Activated CD8-positive, alpha-beta T cell treated with anti-CD3 and anti-CD28 coated beads, Interleukin-2, amount 10 ng/mL, durations not matched to agents 7 days and 5 days (primary cell): ENCODE measurements at places on chromosomes 4 and X. TPM values are rescaled to one million over a fixed set of nuclear protein-coding genes. Genes with fewer than 3 reads are reported as not detected.

The FHDC1 gene
- total RNA-seq: 0.24 TPM

GRCh38 chr4:23614284-23614892 lies 275.5 kb downstream of the PPARGC1A start:
- no peak for DNase-seq

DNA sequence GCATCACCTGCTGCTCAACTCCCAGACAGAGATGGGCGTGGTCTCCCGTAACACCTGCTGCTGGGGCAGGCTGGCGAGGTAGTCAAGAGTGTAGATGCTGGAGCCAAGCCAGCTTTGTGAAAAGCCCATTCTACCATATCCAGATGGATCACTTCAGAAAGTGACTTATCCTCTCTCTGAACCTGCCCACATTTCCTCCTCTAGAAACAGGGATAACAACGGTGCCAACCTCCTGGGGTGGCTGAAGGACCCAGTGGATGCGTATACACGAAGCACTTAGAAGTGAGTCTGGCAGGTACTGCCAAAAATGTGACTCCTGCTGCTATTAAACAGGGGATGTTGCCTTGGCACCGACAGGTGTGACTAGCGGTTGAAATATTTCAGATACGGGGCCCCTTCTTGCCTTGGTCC lies 95.8 kb downstream of the SORBS2 start:
- no peak for DNase-seq

DNA sequence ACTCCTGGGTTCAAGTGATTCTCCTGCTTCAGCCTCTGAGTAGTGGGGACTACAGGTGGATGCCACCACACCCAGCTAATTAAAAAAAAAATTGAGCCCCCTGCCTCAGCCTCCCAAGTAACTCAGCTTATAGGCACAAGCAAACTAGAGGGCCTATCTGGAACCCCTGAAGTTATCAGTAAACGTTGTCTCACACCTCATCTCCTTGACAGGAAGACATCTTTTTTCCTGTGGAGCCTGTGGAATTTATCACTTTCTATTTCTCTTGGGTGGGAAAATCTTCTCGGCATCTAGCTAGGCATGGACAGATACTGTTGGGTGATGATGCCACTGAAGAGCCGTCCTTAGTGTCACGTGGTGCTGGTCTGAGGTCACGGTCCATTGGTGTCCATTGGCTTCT lies 171.3 kb downstream of the SOWAHB start:
- DNase-seq: no peak

GRCh38 chr4:5504486-5504885 lies 203.9 kb downstream of the EVC2 start:
- DNase-seq: no peak
